Left colon (tissue), 2 donors: ENCODE measurements at places on chromosomes 11 and 22.

GRCh38 chr11:36237391-36237790 lies 51.8 kb downstream of the COMMD9 start:
- DNase-seq: no peak

DNA sequence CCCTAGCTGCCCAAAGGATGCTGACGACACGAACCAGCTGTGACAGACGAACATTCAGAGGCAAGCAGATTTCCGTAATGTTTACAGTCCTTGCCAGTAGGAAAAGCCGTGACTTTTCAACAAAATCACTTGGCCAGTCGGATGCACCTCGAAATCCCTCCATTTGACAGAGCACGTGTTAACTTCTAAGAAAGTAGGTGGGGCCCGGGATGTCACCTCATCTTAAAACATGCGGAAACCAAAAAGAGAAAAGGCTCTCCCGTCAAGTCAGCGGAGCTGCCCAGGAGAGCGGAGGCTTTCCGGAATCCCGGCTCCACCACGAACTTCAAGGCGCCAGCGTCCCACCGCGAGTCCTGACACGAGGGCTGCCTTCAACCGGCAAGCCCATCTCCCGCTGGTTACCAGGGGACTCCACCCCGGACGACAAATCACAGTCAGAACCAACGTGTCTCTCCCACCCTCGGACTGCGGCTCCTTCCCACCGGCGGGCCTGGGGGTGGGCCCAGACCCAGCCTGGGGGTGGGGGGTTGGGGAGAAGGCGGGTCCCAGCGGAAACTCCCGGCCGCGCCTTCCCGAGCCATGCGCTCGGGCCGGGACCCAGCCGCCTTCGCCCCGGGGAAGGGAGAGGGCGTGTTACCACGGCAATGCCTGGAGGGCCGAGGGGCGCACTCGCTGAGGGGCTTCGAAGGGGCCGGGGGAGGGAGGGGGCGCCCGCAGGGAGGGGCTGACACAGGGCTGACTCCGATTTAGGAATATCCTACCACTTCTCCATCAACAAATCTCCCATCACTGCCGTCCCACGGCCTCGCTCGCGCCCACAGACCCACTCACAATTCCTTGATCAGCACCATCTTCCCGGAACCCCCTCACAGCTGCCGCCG lies 475 bp downstream of the PITPNB start:
- DNase-seq: peak; percentile 56

DNA sequence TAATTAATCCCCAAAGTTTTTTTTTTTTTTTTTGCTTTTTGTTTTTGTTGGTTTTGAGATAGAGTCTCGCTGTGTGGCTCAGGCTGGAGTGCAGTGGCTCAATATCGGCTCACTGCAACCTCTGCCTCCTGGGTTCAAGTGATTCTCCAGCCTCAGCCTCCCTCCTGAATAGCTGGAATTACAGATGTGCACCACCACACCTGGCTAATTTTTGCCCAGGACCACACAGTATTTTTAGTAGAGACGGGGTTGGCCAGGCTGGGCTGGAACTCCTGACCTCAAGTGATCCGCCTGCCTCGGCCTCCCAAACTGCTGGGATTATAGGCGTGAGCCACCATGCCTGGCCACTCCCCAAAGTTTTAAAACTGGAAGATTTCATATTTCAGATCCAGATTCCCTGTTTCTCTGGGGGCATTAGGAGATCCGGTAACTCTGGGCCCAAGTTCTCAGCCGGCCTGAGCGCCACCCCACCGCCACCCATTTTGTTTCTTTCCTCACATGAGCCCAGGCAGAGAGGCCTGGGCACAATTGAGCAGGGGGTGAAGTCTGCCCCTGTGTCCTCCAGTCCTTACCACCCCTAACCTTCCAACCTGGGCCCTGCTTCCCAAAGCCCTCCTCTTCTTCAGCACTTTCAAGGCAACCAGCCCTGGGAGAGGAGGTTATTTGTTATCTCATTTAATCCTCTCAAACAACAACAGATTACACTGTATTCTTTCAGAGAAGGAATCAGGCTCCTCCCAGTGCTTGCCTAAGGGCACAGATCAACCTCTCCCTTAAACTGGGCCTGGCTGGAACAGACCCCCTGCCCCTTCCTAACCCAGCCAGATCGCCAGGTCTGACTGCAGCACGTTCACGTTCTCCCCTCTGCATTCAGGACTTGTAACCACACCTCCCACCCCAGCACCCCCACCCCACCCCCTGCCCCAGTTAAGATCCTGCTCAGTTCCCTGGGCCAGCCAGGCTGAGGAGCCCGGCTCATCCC lies 1.9 kb upstream of the CSNK1E start:
- no peak for DNase-seq

DNA sequence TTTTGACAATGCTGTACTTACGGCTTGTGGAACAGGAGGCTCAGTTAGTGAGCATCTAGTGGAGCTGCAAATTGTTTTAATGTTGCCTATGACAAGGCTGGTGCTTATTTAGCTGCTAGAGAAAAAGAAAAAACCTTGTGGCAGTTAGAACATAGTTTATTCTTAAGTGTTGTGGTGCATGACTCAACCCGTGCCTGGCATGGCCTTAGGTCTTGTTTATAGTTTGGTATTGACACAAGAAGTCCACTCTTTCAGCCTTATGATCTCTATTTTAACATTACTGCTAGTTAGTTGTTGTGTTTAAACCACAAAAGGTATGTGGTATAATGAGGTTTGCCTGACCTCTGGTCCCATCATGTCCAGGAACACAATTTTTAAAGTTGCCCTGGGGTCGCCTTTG lies 744.6 kb downstream of the FAM181B start:
- no peak for DNase-seq

- no peak for DNase-seq
Observed at GRCh38 chr11:1012740-1013630, 23.5 kb downstream of the MUC6 start.

DNA sequence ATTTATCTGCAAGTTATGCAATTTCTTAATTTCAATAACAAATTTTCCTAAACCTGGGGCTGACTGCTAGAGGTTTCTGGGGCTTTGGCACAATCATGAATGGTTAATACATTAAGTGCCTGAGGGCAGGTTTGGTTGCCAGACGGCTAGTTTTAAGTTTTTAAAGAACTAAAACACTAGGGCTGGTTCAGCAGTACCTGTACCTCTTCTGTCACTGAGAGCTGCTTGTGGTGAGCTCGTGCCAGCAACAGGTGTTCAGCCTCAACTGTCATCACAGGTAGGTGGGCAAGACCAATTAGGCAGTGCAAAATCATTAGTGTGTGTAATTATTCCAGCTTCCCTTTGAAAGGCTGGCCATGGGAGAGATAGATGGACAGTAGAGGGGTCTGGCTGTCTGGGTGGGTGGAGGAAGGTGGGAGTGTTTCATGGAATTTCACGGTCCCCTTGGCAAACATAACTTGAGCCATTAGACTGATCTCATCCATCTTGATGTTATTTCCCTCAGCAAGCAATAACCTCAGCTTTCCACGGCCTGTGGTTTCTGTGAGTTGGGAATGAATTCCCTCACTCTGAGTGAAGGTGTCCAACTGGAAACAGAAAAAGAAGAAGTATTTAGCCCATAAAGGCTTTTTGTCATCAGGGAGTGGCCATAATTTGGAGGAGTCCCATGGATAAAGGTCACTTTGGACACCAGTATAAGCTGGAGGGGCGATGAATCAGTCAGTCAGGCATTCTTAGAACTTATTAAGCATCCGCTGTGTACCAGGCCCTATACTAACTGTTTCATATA lies 114.8 kb downstream of the SNX19 start:
- no peak for DNase-seq

DNA sequence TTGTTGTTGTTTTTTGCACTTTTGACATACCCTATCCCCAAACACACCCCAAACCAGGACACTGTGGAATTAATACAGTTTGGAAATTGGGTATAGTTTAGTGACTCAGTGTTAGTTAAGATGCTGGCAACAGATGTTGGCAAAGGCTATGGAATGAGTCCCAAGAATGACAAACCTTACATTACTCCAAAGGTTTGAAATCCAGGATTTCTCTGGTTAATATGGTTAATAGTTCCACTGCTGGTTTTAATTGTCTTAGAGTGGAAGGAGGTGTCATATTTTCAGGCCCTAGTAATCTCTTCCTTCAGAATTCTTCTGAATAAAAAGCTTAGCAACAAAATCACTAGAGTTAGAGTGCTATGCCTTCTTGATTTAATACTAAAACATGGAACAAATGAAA lies 775 bp downstream of the LPXN start:
- no peak for DNase-seq

DNA sequence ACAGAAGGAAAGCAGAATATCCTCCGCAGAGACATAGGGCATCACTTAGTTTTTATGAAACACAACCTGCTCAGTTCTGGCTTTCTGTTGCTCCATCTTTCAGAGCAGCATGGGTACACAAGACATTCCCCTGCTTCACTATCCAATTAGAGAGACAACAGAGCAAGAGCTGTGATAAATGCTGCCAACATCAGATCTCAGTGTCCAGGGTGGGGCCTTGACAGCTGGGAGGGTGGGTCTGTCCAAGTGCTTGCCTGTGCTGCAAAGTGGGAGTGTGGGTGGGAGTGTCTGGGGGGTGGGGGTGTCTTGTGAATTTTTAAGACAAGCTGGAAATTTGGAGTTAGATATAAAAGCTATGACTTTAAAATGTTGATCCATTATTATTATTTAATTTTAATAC lies 369.6 kb downstream of the TENM4 start:
- DNase-seq: no peak

GRCh38 chr11:67382276-67383136 lies 9.1 kb upstream of the CLCF1 start:
- DNase-seq: peak; percentile 67

GRCh38 chr11:14112721-14113120 lies 150.2 kb downstream of the SPON1 start:
- DNase-seq: no peak

DNA sequence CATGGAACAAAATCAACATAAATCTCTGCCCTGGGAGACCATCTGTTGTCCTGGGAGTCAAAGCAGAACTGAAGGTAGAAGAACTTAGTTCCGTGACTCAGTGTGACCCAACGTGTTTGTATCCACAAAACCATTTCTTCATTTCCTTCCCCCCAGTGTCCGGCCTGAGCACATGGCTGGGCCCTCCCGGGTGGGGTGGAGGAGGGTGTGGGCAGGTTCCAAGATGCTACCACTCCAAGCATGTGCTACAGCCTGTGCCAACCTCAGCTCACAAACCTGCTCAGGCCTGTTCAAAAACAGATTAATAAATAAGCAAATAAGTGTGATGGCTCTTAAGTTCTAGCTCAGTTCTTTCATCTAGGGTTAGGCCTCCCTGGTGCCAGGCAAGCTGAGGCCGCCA lies 55.3 kb downstream of the SHANK2 start:
- peak; percentile 6 for DNase-seq

DNA sequence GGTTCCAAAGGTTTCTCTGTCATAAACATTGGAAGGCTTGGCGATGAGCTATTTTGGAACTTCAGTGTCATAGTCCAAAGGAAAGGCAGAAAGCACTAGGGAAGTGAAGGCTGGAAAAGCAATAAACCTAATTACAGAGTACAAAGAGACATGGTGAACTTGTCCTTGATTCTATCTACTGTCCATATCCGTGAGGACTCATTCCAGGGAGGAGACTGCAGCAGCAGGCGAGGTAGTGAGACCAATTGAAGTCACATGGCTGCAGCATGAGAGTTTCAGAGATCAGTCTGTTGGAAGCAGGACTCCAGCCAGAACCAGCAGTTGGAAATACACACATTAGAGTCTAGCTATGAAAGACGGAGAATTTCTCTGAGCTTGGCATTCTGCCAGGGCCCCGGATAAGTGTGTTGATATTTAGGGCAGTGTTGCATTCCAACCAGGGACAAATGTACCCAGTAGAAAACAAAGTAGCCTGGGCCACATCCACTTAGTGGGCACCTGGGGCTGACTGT lies 54.1 kb upstream of the ARHGAP42 start:
- peak; percentile 41 for DNase-seq

DNA sequence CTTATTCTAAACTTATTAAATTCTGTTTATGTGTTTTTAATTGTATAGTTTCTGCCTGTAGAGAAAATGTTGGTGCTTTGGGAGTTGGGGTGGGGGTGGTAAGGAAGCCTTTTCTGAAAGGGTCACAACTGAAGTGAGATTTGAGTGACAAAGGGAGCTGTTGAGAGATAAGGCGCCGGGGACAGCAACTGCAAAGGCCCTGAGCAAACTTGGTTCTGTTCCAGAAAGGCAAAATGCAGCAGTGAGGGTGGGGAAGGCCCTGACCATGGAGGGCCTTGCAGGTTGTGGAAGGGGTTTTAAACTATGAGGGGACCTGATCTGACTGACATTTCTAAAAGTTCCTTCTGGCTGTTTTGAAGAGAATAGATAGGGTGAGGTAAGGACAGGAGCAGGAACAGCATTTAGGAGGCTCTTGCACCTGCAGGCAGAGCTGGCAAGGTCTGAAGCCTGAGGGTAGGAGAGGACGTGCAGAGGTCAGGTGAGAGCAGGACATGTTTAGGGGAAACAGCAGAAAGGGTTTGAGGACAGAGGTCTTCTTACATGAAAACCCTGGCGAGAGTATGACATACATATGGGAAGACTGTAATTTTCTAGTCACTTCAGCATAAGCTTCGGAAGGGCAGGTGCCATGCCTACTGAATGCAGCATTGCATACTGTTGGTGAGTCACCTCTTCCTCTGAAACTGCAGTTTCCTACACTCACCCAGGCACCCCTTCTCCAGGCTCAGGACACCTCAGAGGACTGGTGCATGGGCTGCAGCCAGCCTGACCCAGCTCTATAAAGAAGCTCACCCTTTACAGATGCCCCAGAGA lies 190.7 kb downstream of the SNX19 start:
- no peak for DNase-seq

GRCh38 chr11:107397357-107397756 lies 60.3 kb downstream of the CWF19L2 start:
- peak; percentile 8 for DNase-seq

GRCh38 chr11:33999393-33999792 lies 52.1 kb upstream of the CAPRIN1 start:
- no peak for DNase-seq

GRCh38 chr11:116452461-116452860 lies 320.3 kb downstream of the BUD13 start:
- DNase-seq: no peak

DNA sequence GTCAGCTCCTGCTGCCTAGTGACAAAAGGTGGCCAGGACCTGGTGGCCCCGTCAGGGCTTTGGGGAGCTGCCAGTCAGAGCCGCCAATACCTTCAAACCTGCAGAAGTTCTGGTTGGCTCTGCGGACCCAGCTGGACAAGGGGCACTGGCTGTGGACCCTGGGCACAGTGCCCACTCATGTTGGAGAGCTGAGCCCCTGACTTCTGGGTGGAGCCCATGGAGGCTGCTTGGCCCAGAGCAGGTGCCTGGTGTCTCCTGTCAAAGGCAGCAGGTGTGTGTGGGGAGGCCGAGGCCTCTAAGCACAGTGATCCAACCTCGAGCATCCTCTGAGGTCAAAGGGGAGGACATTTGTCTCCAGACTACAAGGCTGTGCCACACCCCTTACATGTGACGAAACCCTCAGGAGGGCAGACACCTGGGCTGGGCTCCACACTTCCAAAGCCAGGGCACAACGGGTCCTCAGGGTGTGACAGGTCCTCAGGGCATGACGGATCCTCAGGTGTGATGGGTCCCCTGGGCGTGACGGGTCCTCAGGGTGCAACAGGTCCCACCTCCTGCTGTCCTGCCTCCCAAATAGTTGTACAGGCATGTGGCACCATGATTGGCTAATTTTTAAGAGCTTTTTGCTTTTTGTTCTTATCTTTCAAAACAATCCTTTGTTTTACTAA lies 37.0 kb downstream of the MUC2 start:
- DNase-seq: peak; percentile 9
